ENCODE measurements at places on chromosomes 4 and X.

DNA sequence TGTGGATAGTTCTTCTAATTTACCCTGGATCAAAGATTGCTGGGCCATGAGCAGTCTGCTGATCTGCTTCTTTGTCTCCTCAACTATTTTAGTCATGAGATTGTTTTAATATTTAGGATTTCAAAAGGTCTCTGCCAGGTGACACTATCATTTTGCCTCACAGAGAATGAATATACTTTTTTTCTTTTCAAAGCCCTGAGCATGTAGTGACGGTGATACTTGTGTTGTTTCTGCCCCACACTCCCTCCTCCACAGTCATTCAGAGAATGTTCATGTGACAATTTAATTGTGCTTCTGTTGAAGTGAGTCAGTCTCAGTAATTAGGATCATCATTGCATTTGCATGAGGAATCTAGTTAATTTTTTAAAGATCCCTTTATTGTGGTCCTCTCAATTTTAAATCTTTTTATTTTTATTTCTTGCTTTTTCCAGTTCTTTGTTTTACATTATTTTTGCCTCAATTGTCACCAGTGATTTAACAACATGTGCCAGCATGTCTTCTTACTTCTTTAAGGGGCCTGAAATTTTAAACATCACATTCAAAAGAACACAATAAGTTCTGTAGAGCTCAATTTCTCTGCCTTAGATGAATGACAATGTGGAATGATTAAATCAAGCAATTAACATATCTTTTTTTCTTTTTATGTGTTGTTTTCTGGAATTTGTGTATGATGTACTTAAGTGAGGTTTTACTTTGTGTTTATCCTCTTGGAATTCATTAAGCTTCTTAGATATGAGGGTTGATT is 12.3 kb downstream of the MMRN1 start:
- no peak for DNase-seq

- no peak for DNase-seq
Measured at GRCh38 chrX:48713847-48714246, 17.3 kb downstream of the SUV39H1 start.

GRCh38 chrX:74529311-74529710 is 85.1 kb downstream of the RLIM start:
- no peak for DNase-seq

DNA sequence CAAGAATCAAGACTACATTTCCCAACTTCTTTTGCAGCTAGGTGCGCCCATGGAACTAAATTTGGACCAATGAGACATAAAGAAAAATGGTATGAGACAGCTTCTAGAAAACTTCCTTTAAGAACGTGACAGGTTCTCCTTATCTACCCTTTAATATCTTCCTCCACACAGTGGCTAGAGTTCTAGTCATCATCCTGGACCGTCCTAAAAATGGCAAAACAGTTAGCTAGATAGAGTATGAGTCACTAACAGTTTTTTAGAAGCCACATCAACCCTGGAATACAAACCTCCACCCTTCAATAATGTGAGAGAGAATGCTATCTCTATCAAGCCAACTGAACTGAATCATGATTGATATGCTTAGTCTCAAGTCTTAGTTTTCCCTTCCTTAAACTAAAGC is 267.9 kb upstream of the SLC7A11 start:
- DNase-seq, result no peak

DNA sequence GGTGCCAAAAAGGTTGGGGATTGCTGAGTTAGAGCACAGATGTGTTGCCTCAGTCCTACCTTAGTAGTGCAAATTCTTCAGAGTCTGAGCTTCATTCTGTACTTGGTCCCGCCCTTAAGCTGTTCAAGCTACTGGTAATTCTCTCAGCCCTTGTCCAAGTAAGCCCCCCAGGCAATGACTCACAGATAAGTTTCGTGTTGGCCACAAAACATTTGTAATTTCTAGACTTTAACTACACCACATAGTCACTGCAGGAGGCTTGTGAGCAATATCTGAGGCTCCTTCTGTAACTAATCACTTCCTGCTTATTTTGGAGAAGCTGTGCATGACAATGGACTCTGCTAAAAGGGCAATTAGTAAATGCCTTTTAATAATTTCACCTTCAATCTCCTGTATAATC is 1420.5 kb downstream of the PCDH7 start:
- DNase-seq, result no peak

- DNase-seq, result no peak
Measured at GRCh38 chr4:187491959-187492358, 503.6 kb upstream of the ZFP42 start.

GRCh38 chrX:42821803-42822443 is 44.0 kb upstream of the PPP1R2C start:
- DNase-seq, result no peak

- no peak for DNase-seq
Measured at GRCh38 chr4:77911842-77912450, 49.3 kb downstream of the MRPL1 start.

GRCh38 chr4:118400356-118400755 is 47.6 kb upstream of the PRSS12 start:
- no peak for DNase-seq

DNA sequence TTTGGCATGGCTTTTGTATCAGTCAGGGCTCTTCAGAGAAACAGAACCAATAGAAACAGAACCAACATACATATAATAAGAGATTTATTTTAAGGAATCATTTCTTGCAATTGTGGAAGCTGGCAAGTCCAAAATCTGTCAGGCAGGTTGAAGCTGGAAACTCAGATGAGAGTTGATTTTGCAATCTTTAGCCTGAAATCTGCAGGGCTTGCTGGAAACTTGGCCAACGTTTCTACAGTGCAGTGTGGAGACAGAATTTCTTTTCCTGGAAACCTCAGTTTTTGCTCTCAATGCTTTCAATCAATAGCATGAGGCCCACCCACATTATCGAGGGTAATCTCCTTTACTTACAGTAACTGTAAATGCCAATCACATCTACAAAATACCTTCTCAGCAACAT is 45.4 kb downstream of the COMMD8 start:
- DNase-seq, result no peak

- DNase-seq, result no peak
Measured at GRCh38 chrX:107470971-107471370, 21.5 kb downstream of the FRMPD3 start.

GRCh38 chr4:184599492-184600135 is 49.6 kb downstream of the CASP3 start:
- no peak for DNase-seq

GRCh38 chr4:115028682-115029410 is 84.6 kb downstream of the NDST4 start:
- DNase-seq, result no peak

GRCh38 chr4:110878413-110878812 is 255.5 kb upstream of the PITX2 start:
- DNase-seq, result no peak

DNA sequence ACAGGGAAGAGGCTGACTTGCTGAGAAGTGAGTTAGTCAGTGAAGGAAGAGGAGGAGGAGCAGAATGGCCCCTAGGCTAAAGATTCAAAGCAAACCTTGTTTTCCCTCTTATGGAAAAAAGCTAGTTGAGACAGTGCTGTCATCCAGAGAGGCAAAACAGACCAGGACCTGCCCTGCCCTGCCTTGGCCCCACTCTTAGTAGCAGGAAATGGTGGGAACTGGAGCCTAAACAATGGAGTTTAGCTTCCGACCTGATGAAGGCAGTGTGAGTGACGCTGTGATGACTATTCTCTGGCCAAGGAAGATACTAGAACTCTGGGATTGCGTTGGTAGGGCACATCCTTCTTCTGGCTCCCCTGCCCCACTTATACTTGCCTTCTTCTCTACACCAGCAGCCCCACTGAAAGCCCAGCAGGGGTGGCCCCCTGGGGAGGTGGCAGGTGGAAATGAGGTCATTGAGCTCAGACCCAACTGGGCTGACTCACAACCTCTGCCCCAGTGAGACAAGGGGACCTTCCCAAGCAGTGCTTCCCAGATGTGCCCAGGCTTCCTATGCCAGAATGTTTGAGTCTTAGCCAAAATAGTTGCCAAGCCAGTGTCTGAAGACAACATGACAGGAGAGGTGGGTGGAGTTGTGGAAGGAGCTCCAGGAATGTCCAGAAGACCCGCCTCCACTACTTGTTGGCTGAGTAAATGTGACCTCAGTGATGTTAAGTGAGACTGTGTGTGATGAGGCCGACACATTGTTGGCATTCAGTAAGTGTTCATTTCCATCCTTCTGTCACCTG is 38.8 kb downstream of the MSN start:
- DNase-seq, result peak; percentile 23

DNA sequence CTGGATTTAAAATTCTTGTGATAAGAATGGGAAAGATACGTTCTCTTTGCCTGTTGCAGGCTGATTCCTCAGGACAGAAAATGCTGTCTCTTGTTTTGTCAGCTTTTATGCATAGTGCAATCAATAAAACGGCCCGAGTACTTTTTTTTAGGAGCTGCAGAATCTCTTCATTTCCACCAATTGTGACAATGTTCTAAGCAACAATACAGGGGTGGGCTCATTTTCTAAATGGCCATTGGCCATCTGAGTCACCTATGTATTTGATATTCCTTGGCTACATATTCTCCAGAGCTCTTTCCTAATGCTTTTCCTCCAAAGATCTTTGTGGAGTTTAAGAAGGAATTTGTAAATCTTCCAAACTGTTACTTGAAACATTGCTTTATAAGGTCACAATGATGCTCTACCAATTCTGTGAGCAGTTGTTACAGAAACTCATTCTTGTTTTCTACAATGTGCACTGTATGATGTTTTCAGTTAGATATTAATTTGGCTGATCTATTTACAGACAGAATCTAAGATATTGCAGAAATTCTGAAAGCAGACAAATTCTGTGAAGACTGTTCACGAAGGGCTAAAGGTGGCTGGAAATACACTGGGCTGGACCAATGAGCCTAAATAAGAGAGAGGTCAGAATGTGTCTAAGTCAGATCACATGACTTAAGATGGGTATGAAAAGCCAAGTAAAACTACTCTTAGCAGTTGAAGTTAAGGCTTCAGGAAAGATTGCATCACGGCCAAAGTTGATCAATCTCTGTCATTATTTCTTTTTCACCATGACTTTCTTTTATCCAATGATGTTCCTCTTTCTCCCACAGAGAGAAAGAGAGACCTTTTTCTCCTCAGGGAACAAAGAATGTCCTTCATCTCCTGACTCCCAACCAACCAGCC is 33.4 kb downstream of the TAPT1 start:
- DNase-seq, result no peak

DNA sequence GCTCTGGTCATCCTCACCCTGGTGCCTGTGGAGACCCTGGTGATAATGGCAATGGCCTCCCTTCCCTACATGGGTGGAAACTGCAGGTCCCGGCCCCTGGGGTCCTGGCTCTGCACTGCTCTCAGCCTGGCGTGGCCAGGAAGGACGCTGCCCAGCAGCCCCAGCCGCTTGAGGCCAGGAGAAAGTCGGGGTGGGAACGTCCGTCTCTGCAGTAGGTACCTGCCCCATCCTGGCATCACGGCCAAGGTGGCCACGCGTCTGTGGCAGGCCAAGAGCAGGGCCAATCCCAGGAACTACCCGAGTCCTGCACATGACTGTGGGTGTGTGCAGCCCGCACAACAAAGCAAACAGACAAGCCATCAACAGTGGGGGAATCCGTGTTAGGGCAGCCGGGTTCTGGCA is 33.8 kb downstream of the FGFRL1 start:
- DNase-seq, result no peak

DNA sequence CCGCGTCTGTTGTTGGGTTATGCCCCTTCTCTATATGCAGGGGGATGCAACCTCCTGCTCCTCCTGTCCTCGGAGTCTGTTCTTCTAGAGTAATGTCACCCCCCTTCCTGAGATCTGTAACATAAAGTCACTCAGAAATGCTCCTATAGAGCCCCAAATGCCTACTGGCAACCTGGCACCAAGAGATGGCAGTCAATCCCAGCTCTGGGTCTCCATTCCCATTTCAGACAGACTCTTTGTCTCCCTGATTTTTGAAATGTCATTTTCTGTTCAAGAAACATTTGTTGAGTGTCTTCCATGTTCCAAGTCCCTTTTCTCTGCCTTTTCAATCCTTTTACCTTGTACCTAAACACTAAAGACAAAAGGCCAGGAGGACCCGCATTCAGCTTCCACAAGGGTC is 9.6 kb upstream of the PRDM8 start:
- DNase-seq, result no peak

GRCh38 chr4:159153669-159154068 is 50.8 kb downstream of the RAPGEF2 start:
- DNase-seq, result no peak

- no peak for DNase-seq
Measured at GRCh38 chrX:79366556-79366872, 620 bp downstream of the ITM2A start.

GRCh38 chrX:20742106-20742505 is 475.4 kb upstream of the RPS6KA3 start:
- DNase-seq, result no peak

DNA sequence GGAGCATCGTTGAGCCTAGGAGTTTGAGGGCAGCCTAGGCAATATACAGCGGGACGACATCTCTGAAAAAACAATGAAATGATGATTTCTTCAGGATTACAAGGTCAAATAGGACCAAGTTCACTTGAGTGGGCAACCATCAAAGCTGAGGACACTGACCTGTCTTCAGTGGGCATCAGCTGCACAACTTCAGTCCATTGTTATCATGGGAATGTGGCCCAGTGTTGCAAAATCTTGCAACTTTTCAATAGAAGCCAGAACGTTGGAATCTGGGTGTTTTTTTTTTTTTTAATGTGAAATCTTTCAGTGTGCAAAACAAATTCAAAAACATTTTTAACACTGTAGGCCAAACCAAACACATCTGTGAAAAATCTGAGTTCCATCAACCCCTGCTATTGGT is 155.4 kb upstream of the PLAC1 start:
- no peak for DNase-seq

DNA sequence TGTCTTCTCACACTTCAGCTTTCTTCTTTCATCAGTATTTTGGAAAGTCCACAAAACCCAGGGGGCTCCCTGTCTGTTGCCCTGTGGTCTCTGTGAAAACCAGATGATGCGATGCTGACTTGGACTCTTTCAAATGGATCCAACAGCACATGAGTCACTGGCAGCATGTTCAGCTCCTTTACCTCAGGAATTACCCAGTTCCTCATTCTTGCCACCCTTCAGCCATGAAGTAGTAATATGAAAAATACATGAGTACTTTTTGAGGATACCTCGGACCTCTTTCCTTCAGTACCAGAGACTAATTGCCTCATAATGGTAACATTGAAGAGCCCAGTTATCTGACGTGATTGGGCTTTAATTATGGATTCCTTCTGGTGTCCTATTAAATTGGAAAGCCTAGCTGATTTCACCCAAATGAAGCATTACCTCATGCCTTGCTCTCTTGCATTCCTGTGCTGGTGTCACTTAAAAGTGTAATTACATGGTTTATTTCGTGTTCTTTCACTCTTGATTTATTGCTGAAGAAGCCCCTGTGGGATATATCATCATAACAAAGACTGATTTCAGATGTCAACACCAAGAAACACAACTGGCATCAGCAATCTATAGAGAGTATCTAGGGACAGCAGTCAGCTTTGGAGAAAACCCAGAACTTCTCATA is 63.4 kb downstream of the NFKB1 start:
- DNase-seq, result no peak

- DNase-seq, result no peak
Measured at GRCh38 chrX:38893441-38893840, 92.2 kb downstream of the MID1IP1 start.

- no peak for DNase-seq
Measured at GRCh38 chrX:39063702-39064101, 262.4 kb downstream of the MID1IP1 start.

GRCh38 chr4:41394481-41394894 is 137.8 kb downstream of the UCHL1 start:
- no peak for DNase-seq

- DNase-seq, result no peak
Measured at GRCh38 chrX:53606456-53606855, 80.1 kb downstream of the HUWE1 start.

GRCh38 chr4:152734015-152734698 is 45.4 kb downstream of the TIGD4 start:
- no peak for DNase-seq

Data from T-helper 1 cell (primary cell).